ENCODE measurements at places on chromosomes 4 and X.

- H3K36me3 ChIP-seq = no peaks in the 10 kb centered on the region
- no peak for DNase-seq
- no peaks in the 10 kb centered on the region for H3K27me3 ChIP-seq
- H3K27ac ChIP-seq = no peak overlapping the region
Observed at GRCh38 chr4:41077628-41078027, 136.7 kb downstream of the APBB2 start.

GRCh38 chrX:133448512-133449076 lies 33.3 kb upstream of the GPC4 start:
- H3K27ac ChIP-seq = no peak overlapping the region
- no peaks in the 10 kb centered on the region for H3K27me3 ChIP-seq
- H3K36me3 ChIP-seq = no peaks in the 10 kb centered on the region
- H3K4me1 ChIP-seq = no peaks in the 10 kb centered on the region
- no peak for DNase-seq

DNA sequence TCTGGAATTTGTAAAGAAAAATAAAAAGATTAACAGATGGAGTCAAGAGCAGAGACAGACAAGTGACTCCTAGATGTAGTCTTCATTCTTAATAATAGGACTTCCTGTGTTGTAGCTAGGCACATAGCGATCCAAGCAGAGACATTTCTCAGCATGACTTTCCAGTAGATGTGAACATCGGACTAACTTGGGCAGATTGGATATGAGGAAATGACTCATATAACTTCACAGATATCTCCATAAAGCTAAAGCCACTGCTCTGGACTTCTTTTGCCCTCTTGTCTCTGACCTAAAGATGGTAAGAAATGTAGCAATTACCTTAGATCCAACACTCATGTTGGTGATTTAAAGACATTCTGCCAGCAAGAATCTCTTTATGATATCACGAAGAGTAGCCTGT lies 131.7 kb downstream of the EPHA5 start:
- H3K36me3 ChIP-seq = no peaks in the 10 kb centered on the region
- no peak overlapping the region for H3K27ac ChIP-seq
- H3K27me3 ChIP-seq = no peaks in the 10 kb centered on the region
- H3K4me1 ChIP-seq = no peaks in the 10 kb centered on the region
- no peak for DNase-seq

DNA sequence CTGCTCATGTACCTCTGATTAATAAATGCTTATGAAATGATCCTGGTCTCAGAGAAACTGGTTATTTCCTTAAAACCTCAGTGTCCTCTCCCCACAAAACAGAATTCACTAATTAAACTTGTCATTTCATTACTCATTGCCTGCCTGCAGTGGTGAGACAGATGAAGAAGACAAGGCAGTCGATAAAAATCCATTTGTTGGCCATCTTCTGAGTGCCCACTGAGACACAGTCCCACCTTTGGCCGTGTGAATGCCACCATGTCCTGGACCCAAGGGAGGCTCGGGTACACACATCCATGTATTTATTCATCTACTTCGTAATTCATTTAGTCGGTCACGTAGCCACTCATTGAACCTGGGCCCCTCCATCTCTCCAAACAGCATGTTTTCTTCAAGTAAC lies 3.5 kb downstream of the S100P start:
- H3K27ac ChIP-seq = no peak overlapping the region
- no peak overlapping the region for H3K4me3 ChIP-seq
- no peaks in the 10 kb centered on the region for H3K27me3 ChIP-seq
- H3K4me1 ChIP-seq = no peaks in the 10 kb centered on the region
- DNase-seq = no peak

GRCh38 chr4:171101845-171102244 lies 711.4 kb upstream of the GALNTL6 start:
- no peak overlapping the region for H3K4me3 ChIP-seq
- H3K27ac ChIP-seq = no peak overlapping the region
- H3K4me1 ChIP-seq = no peaks in the 10 kb centered on the region

- H3K27ac ChIP-seq = no peak overlapping the region
- no peak overlapping the region for H3K4me3 ChIP-seq
- no peak for DNase-seq
- no peaks in the 10 kb centered on the region for H3K27me3 ChIP-seq
- H3K4me1 ChIP-seq = no peaks in the 10 kb centered on the region
Observed at GRCh38 chrX:49111791-49112190, 11.7 kb downstream of the GPKOW start.

GRCh38 chr4:183610033-183610432 lies 49.0 kb downstream of the RWDD4 start:
- H3K4me3 ChIP-seq = no peak overlapping the region
- H3K27ac ChIP-seq = no peak overlapping the region
- no peaks in the 10 kb centered on the region for H3K27me3 ChIP-seq
- H3K36me3 ChIP-seq = no peaks in the 10 kb centered on the region
- H3K4me1 ChIP-seq = no peaks in the 10 kb centered on the region
- no peak for DNase-seq

DNA sequence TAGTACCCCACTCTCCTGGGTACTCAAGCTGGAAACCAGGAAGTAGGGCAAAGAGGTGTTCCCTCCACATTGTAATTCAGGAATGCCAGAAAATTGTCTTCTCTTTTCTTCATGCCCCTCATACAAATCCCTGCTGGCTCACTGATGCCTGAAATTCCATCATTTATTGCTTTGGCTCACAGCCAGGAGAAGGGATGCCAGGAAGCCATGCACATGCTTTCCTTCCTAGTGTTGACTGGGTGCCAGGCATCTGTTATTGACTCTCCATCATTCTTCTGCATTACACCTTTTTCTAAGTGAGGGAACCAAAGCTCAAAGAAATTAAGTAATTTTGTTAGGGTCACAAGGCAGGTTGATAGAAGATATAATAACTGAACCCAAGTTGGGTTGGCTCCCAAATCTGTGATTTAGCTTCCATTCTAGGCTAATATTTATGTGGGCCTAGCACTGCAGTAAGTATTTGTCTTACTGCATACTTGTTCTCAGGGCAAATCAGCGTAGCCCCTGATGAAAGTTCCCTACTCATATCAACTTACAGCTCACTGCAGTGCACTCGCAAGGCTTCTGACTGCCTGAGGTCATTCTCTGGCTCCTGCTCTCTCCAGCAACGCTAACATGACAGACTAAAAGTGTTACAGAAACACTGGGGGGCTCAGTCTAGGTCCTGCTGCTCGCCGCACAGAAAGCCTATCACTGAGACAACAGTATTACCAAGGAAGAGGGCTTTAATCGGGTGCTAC lies 89.0 kb downstream of the TRAPPC11 start:
- H3K27ac ChIP-seq = peak overlapping the region; percentile 42
- peak; percentile 81 for DNase-seq
- peaks cover 7% of the 10 kb centered on the region for H3K4me1 ChIP-seq

GRCh38 chr4:26464420-26465095 lies 25.7 kb downstream of the CCKAR start:
- no peaks in the 10 kb centered on the region for H3K27me3 ChIP-seq
- H3K4me1 ChIP-seq = no peaks in the 10 kb centered on the region
- no peak for DNase-seq
- H3K27ac ChIP-seq = no peak overlapping the region

DNA sequence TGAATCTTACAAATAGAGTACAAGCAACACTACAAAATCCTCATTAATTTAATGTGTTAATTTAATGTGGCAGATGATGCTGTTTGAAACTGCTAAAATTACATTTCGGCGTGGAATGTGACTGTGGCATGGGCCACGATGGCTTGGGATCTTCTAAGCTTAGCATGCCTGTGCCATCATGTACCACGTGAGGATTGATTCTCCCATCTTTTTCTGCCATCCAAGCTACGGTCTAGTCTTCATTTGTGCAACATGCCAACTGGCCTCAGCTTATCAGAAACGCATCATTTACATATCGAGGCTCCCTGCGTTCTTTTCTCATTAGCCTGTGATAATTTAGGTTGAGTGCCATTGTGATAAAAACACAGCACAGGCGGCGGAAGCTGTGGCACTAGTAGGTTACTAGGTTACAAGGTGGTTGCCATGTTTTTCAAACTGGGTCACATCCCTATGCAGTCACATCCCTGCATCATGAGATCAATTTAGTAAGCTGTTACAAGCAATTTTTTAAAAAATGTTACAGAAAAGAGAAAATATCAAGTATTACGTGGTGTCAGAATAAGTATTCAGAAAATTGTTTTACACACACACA lies 189.9 kb upstream of the RBPJ start:
- H3K4me3 ChIP-seq = no peak overlapping the region
- no peaks in the 10 kb centered on the region for H3K36me3 ChIP-seq
- H3K27me3 ChIP-seq = no peaks in the 10 kb centered on the region
- no peak for DNase-seq

GRCh38 chr4:41712425-41712824 lies 36.1 kb downstream of the PHOX2B start:
- DNase-seq = no peak
- H3K27me3 ChIP-seq = no peaks in the 10 kb centered on the region
- no peak overlapping the region for H3K27ac ChIP-seq
- no peaks in the 10 kb centered on the region for H3K4me1 ChIP-seq

DNA sequence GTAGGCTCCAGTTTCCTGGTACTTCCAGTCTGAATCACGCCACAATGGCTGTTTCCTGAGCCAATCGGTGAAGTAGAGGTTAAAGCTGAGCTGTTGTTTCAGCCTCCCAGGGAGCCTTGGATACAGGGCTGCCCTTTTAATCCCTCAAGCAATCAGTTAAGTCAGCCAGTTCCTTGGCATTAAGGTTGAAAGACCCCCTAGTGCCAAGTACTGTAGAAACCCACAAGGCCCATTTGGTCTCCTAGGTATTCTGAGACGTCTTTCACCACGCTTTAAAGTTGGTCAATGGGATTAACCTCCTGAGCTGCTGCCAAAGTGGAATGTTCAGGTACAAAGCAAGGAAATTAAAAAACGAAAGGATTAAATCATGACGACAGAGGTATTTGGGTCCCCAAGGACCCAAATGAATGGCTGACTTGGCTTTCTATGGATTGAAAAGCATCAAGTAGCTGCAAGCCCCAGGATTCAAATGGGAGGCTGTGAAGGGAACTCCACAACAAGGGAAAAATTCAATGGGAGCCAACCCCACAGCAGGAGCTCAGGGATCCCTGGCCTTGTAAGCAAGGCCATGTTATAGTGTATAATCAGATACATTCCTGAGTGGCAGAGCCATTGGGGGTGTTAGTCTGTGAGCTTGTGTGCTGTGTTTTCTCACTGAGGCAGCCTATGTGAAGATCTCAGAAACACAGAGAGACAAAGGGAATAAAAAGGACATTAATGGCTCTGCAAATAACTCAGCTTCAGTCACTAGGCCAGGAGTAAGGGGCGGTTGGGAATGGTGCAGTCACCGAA lies 86.0 kb downstream of the ATG4A start:
- H3K4me1 ChIP-seq = no peaks in the 10 kb centered on the region
- no peak overlapping the region for H3K27ac ChIP-seq
- H3K36me3 ChIP-seq = no peaks in the 10 kb centered on the region
- H3K4me3 ChIP-seq = no peak overlapping the region
- H3K27me3 ChIP-seq = peaks cover 2% of the 10 kb centered on the region

DNA sequence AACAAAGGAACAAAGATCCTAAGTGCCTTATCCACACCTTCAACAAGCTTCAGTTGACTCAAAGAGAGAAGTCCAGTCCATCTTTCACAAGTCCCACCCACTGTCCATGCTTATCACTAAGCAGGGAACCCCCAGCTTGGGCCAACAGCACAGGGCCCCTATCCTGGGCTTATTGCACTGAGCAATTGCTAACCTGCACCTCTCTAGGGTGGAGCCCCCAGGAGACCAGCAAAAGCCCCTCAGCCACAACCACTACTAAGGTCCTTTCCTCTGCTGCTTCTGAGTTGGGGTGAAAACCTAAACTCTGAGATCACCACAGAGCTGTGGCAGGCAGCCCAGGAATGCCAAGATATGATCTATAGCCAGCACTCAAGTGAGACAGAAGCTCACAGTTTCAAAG lies 96.7 kb upstream of the PBDC1 start:
- H3K4me1 ChIP-seq = no peaks in the 10 kb centered on the region
- no peaks in the 10 kb centered on the region for H3K27me3 ChIP-seq
- DNase-seq = no peak
- H3K36me3 ChIP-seq = no peaks in the 10 kb centered on the region
- H3K27ac ChIP-seq = no peak overlapping the region

GRCh38 chr4:7103031-7103606 lies 35.3 kb upstream of the GRPEL1 start:
- H3K4me3 ChIP-seq = peak overlapping the region; percentile 91
- peak overlapping the region; percentile 85 for H3K27ac ChIP-seq
- no peaks in the 10 kb centered on the region for H3K36me3 ChIP-seq
- H3K4me1 ChIP-seq = peaks cover 22% of the 10 kb centered on the region
- DNase-seq = peak; percentile 97

GRCh38 chr4:164467493-164467892 lies 286.4 kb upstream of the SMIM31 start:
- H3K36me3 ChIP-seq = no peaks in the 10 kb centered on the region
- H3K27me3 ChIP-seq = no peaks in the 10 kb centered on the region
- no peaks in the 10 kb centered on the region for H3K4me1 ChIP-seq
- no peak overlapping the region for H3K4me3 ChIP-seq
- no peak for DNase-seq

Data from kidney (tissue), 22 donors.